KBM-7 (cell line): ENCODE measurements at places on chromosomes 2 and 18.

- peak; percentile 2 for DNase-seq
Observed at GRCh38 chr18:30889519-30890301, 152.8 kb downstream of the DSC3 start.

- DNase-seq = peak; percentile 46
Observed at GRCh38 chr2:72579591-72580180, 246.1 kb downstream of the EXOC6B start.

- DNase-seq = no peak
Observed at GRCh38 chr2:135903650-135904049, 27.4 kb upstream of the MCM6 start.

- DNase-seq = no peak
Observed at GRCh38 chr2:12381543-12382325, 335.0 kb upstream of the TRIB2 start.

GRCh38 chr2:231514951-231515297 lies 15.3 kb downstream of the NMUR1 start:
- DNase-seq = no peak
